GM23248 (cell line): ENCODE measurements at places on chromosomes 2 and 18. TPM values are rescaled to one million over a fixed set of nuclear protein-coding genes. Genes with fewer than 3 reads are reported as not detected.

The MC2R gene
- not detected in 2 replicates for total RNA-seq

The RPRM gene
- not detected in 2 replicates for total RNA-seq

- H3K4me1 ChIP-seq = peaks cover 7% of the 10 kb centered on the region; the same call in 1 of the 2 replicates
- H3K27me3 ChIP-seq = peaks cover 5% of the 10 kb centered on the region; the same call in 1 of the 2 replicates
- no peaks in the 10 kb centered on the region for H3K36me3 ChIP-seq
- DNase-seq = no peak
These were observed 222.0 kb downstream of the LDLRAD4 start for GRCh38 chr18:13440277-13441248.

GRCh38 chr2:134448650-134449049 lies 194.8 kb downstream of the MGAT5 start:
- DNase-seq = no peak
- H3K4me1 ChIP-seq = peaks cover 8% of the 10 kb centered on the region; the same call in 1 of the 2 replicates
- H3K4me3 ChIP-seq = no peak overlapping the region
- H3K27ac ChIP-seq = no peak overlapping the region
- no peaks in the 10 kb centered on the region for H3K27me3 ChIP-seq
- H3K36me3 ChIP-seq = no peaks in the 10 kb centered on the region

DNA sequence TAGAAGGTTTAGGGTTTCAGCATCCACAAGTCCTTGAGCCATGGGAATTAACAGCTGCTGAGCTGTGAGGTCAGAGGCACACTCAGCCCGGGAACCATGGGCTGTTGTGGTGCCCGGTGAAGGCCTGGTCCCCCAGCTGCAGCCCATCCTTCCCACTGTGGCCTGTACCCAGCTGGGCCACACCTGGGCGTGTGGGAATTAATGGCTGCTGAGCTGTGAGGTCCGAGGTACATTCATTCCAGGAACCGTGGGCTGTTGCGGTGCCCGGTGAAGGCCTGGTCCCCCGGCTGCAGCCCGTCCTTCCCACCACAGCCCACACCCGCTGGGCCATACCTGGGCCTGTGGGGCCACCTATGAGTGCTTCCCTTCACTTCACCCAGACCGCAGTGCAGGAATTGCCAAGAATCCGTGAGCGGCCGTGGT lies 25.2 kb downstream of the TMEM18 start:
- H3K36me3 ChIP-seq = no peaks in the 10 kb centered on the region
- H3K27me3 ChIP-seq = no peaks in the 10 kb centered on the region

The COPS9 gene
- 114 and 255 TPM in 2 replicates for total RNA-seq

DNA sequence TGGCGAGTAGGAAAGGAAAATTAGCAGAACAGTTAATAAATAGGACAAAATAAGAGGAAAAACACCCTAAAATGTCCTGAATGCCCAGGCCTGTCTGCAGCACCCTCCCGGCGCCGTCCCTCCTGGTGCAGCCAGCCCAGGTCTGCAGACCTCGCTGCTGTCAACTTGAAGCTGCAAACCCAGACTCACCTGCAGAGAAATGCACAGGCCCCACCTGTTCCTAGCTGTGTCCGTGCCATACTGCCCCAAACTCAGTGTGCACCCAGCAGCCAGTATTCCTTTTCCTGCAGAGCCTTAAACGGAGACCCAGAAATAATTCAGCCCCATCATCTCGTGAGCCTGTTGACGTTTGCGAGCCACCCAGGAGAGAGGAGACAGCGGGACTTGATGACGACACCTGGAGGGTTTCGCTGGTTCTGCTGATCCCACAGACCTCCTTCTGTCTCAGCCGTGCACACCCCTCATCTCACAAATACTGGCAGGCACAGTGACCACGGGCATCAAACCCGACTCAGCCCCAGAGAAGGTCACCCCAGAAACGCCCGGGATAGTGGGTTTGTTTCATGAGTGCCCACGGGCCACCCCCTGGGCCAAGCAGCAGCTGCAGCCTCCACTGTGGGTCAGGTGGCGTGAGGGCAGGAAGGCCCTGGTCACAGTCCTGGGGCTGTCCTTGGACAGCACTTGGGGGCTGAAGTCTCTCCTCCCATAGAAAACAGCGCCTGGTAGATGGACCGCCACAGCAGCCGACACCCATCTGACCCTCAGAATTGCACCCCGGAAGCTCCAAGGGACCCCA lies 239.5 kb upstream of the SALL3 start:
- H3K27ac ChIP-seq = no peak overlapping the region
- no peaks in the 10 kb centered on the region for H3K4me1 ChIP-seq
- H3K36me3 ChIP-seq = no peaks in the 10 kb centered on the region
- no peak overlapping the region for H3K4me3 ChIP-seq

The C2orf81 gene
- 1.6 and 3.5 TPM in 2 replicates for total RNA-seq

The ALKAL2 gene
- not detected in 2 replicates for total RNA-seq

The ST8SIA5 gene
- total RNA-seq = 0.13 TPM in 1 of 2 replicates, not detected in the other

GRCh38 chr18:13808294-13809042 lies 15.5 kb upstream of the MC5R start:
- DNase-seq = no peak
- H3K27ac ChIP-seq = no peak overlapping the region
- H3K27me3 ChIP-seq = no peaks in the 10 kb centered on the region; the same call in 1 of the 2 replicates
- H3K4me1 ChIP-seq = no peaks in the 10 kb centered on the region
- no peaks in the 10 kb centered on the region for H3K36me3 ChIP-seq

GRCh38 chr2:225797394-225797793 lies 397.9 kb downstream of the NYAP2 start:
- DNase-seq = no peak
- H3K27me3 ChIP-seq = no peaks in the 10 kb centered on the region
- no peaks in the 10 kb centered on the region for H3K4me1 ChIP-seq

- no peaks in the 10 kb centered on the region for H3K36me3 ChIP-seq
- H3K27me3 ChIP-seq = no peaks in the 10 kb centered on the region
- H3K4me1 ChIP-seq = peaks cover 18% of the 10 kb centered on the region
- H3K4me3 ChIP-seq = no peak overlapping the region
- DNase-seq = no peak
These were observed 130.7 kb downstream of the UBE2E3 start for GRCh38 chr2:181111059-181111458.
